Tibial artery (tissue), 4 donors: ENCODE measurements at places on chromosomes 4 and X.

GRCh38 chr4:79217025-79217424 lies 108.8 kb downstream of the NAA11 start:
- no peak for DNase-seq
- no peak overlapping the region for H3K4me3 ChIP-seq
- no peak overlapping the region for H3K27ac ChIP-seq
- no peaks in the 10 kb centered on the region for H3K36me3 ChIP-seq
- no peaks in the 10 kb centered on the region for H3K27me3 ChIP-seq

GRCh38 chr4:118727360-118727759 lies 42.2 kb downstream of the METTL14 start:
- no peak overlapping the region for H3K4me3 ChIP-seq
- no peaks in the 10 kb centered on the region for H3K27me3 ChIP-seq
- no peak overlapping the region for H3K27ac ChIP-seq
- DNase-seq = no peak
- H3K4me1 ChIP-seq = no peaks in the 10 kb centered on the region

- no peak overlapping the region for H3K4me3 ChIP-seq
- DNase-seq = no peak
Observed at GRCh38 chr4:35228313-35228712, 1016.0 kb downstream of the ARAP2 start.

GRCh38 chr4:157988641-157989040 lies 184.2 kb downstream of the GASK1B start:
- H3K27me3 ChIP-seq = no peaks in the 10 kb centered on the region
- DNase-seq = no peak
- no peak overlapping the region for H3K27ac ChIP-seq

GRCh38 chr4:66736606-66737005 lies 808.7 kb downstream of the CENPC start:
- H3K36me3 ChIP-seq = no peaks in the 10 kb centered on the region
- DNase-seq = no peak
- no peaks in the 10 kb centered on the region for H3K27me3 ChIP-seq
- no peak overlapping the region for H3K4me3 ChIP-seq
- no peak overlapping the region for H3K27ac ChIP-seq
- H3K4me1 ChIP-seq = no peaks in the 10 kb centered on the region

DNA sequence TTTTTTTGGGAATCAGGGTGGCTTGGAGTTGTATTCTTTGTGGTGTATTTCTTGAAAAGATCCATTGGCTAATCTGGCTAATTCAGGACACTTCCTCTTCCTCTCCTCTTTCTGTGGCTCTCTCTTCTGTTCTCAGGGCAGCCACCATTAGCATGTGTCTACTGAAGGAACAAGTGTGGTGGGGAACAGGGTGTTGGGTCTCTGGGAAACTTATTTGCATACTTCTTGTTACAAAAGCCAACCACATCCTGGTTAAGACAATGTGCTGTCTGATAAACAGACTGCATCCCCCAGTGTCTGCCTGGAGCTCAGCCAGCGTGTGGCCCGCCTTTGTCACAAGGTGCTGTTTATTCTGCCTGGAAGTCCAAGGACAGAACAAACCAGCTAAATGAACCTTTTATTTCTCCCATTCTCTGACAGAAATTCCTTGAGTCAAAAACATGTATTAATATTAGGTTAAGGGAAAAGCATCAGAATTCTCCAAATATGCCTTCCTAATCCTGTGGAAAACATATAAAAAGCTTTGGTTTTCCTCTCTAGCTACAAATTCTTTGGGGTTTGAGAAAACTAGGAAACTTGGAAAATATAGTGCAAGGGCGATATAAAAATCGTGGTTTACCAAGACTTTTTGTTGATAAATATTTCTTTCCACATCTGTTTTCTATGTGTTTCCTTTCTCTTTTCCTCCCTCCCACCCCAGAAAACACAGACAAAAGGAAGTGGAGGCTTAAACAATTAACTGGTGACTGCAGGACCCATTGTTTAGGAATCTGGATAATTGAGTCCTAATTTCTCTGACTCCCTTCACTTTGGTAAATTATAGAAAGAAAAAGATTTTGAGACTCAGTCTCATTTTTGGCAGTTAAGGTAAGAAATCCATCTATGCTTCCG lies 203.6 kb downstream of the SPRY1 start:
- H3K4me1 ChIP-seq = no peaks in the 10 kb centered on the region
- DNase-seq = peak; percentile 56
- H3K27ac ChIP-seq = peak overlapping the region; percentile 19
- H3K27me3 ChIP-seq = no peaks in the 10 kb centered on the region
- no peak overlapping the region for H3K4me3 ChIP-seq

GRCh38 chr4:139910106-139910505 lies 243.9 kb downstream of the MAML3 start:
- H3K36me3 ChIP-seq = no peaks in the 10 kb centered on the region
- no peaks in the 10 kb centered on the region for H3K27me3 ChIP-seq
- H3K4me3 ChIP-seq = no peak overlapping the region
- H3K4me1 ChIP-seq = peaks cover 38% of the 10 kb centered on the region

GRCh38 chrX:132986556-132986955 lies 28.1 kb upstream of the HS6ST2 start:
- H3K4me1 ChIP-seq = no peaks in the 10 kb centered on the region
- no peaks in the 10 kb centered on the region for H3K36me3 ChIP-seq
- no peaks in the 10 kb centered on the region for H3K27me3 ChIP-seq
- no peak overlapping the region for H3K27ac ChIP-seq

GRCh38 chr4:124304941-124305340 lies 407.6 kb downstream of the ANKRD50 start:
- no peaks in the 10 kb centered on the region for H3K36me3 ChIP-seq
- H3K4me3 ChIP-seq = no peak overlapping the region
- H3K27ac ChIP-seq = peak overlapping the region; percentile 68
- no peak for DNase-seq
- no peaks in the 10 kb centered on the region for H3K27me3 ChIP-seq

DNA sequence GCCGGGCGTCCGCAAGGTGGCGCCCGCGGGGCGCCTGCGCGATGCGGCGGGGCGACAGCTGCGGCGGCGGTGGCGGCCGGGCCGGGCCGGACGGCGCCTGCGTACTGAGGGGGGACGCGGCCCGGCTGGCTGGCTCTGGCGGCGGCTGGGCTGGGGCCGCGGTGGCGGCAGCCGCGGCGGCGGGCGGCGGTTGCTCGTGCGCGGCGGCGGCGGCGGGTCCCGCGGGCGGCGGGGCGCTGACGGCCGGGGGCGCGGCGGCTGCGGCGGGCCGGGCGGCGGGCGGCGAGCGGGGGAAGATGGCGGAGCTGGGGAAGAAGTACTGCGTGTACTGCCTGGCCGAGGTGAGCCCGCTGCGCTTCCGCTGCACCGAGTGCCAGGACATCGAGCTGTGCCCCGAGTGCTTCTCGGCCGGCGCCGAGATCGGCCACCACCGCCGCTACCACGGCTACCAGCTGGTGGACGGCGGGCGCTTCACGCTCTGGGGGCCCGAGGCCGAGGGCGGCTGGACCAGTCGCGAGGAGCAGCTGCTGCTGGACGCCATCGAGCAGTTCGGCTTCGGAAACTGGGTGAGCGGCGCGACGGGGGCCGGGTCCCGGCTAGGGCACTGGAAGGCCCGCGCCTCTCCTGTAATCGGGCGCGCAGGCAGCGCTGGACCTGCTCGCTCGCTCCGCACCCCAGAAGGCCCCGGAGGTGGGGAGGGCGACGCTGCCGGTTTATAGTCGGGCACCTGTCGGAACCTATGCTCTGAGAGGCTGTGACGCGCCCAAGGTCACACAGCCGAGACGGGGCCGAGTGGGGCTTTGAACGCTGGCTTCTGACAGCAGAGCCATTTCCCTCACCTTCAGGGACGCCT lies at the start of gene TADA2B:
Gene TADA2B (plus strand): TSS at position 89 of the 853 bp plus-strand sequence. CDS start 208 bp downstream, at position 297.
- peak within 1 kb of the TSS; percentile 99 for H3K27ac ChIP-seq
- DNase-seq = peak; percentile 75
- H3K36me3 ChIP-seq = no peaks in the 10 kb centered on the region
- no peaks in the 10 kb centered on the region for H3K27me3 ChIP-seq
- peaks cover 54% of the 10 kb centered on the region for H3K4me1 ChIP-seq

DNA sequence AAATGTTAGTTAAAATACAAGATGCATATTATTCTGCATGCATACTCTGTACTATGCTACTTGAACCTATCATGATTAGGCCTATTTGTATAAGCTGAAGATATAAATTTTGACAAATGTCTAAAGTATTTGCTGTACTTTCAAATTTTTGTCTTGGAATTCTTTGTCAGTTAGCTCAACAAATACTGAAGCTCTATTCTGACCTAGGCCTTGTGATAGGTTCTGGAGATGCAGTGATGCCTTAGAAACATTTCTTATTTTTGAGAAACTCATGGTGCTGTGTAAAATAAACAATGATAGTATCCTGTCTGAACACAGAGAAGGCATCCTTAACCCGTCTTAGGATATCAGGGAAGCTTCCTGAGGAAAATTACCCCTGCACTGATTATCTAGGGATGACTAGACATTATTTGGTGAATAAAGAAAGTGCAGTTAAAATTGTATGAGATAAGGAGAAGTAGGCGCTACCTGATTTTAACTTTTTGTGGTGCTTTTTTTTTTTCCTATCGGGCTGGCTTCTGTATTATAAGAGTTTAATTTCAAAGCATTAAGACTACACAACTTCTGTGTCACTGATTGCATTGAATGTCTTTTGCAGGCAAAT lies 43.4 kb downstream of the MOB1B start:
- H3K36me3 ChIP-seq = no peaks in the 10 kb centered on the region
- H3K27ac ChIP-seq = no peak overlapping the region
- H3K4me3 ChIP-seq = no peak overlapping the region
- H3K4me1 ChIP-seq = peaks cover 8% of the 10 kb centered on the region

DNA sequence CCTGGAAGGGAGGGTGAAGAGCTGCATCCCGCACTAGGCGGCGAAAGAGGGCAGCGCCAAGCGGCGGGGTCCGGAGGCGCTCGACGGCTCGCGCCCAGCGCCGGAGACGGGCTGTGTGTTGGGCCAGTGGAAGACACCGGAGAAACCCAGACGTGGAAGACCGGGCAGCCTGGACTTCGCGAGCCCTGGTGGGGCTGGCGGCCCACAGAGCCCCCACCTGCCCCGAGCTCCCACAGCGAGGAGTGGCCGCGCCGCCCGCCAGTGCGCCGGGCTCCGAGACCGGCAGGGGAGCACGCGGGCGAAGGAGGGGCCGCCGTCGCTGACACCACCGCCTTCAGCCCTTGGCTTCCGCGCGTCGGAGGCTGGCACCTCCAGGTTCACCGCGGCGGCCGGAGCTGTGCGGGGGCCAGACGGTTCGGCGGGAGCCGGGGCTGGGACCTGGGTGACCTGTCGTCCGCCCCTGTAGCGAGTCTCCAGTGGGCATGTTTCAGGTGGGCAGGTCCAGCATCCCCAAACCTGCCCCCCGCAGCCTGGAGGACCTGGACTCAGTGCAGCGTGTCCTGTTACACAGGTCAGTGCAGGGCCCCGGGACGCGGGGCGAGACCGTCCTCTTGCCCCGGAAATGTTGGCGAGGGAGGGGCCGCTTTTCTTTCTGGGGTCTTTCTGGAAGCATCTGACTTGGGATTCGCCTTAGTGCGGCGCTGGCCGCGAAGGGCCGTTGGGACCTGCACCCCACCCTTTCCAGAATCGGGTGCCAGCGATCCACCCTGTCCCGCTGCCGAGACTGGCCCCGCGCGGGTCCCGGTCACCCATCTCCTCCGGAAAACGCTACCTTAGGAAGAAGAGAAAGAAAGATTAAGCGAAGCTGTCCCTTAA lies 9.6 kb upstream of the INTU start:
- peak overlapping the region; percentile 78 for H3K27ac ChIP-seq
- no peaks in the 10 kb centered on the region for H3K36me3 ChIP-seq
- H3K4me1 ChIP-seq = peaks cover 6% of the 10 kb centered on the region
- no peak for DNase-seq

GRCh38 chrX:115582616-115583495 lies 21.9 kb downstream of the PLS3 start:
- H3K4me1 ChIP-seq = no peaks in the 10 kb centered on the region
- peak overlapping the region; percentile 4 for H3K4me3 ChIP-seq
- no peak for DNase-seq

DNA sequence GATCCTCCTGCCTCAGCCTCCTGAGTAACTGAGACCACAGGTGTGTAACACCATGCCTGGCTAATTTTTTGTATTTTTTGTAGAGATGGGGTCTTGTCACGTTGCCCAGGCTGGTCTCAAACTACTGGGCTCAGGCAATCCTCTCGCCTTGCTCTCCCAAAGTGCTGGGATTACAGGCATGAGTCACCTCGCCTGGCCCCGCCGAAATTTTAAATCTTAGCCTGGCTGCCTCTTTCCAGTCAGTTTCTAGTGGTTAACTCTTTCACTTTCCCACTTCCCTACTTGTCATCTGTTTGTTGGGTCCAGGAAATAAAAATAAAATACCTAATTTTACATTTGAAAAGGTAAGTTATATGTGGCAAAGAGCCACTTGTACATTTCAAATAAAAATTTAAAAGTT lies 62.4 kb downstream of the TMEM165 start:
- no peaks in the 10 kb centered on the region for H3K4me1 ChIP-seq
- H3K27ac ChIP-seq = no peak overlapping the region
- H3K27me3 ChIP-seq = no peaks in the 10 kb centered on the region
- DNase-seq = no peak
- H3K4me3 ChIP-seq = no peak overlapping the region

DNA sequence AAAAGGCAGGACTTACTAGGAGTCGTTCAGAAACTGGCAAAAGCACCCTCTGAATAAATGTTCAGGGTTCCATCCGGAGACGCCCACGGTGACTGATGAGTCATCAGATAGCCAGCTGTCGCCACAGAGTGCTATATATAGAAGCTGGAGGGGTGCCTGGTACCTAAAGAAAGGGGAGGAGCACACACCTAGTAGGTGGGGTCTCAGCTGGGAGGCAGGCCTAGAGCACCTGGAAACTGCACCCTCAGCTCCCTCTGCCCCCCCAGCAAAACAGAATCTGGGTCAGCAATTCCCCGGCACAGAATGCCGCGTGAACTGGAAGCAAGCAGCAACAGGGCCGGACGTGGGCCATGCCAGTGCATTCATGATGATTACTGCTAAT lies 242.0 kb downstream of the BCOR start:
- H3K4me3 ChIP-seq = no peak overlapping the region
- no peaks in the 10 kb centered on the region for H3K27me3 ChIP-seq
- H3K36me3 ChIP-seq = no peaks in the 10 kb centered on the region
- DNase-seq = no peak

DNA sequence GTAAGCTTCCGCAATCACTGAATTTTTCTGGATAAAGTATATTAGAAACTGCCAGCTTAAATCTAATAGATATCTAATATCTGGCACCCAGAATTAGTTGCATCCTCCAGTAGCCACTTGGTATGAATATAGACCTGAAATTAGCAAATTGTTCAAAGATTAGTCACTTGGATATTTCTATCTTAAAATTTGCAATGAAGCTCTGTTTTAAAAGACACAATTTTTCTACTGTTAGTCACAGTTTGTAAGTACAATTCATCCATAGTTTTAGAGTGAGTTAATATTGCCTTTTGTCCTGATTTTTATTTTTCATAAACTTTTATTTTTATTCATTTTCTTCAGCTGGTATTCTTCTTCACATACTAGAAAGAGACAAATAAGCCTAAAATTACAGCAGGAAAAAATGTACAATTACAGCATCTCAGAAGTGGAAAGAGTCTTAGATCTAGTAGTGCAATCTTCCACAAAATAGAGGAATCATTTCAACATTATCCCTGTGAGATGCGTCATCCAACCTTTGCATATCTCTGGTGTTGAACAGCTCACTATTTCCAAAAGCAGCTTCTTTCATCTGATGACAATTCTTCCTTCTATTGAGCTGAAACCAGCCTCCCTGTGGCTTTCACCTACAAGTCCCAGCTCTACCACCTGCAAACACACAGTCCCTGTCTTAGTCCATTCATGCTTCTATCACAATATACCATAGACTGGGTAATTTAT lies 190.0 kb upstream of the AR start:
- no peak for DNase-seq
- H3K27ac ChIP-seq = no peak overlapping the region
- H3K27me3 ChIP-seq = no peaks in the 10 kb centered on the region
- no peak overlapping the region for H3K4me3 ChIP-seq
- no peaks in the 10 kb centered on the region for H3K4me1 ChIP-seq
- no peaks in the 10 kb centered on the region for H3K36me3 ChIP-seq
